ENCODE measurements at places on chromosomes 2 and 18. TPM values are rescaled to one million over a fixed set of nuclear protein-coding genes. Genes with fewer than 3 reads are reported as not detected.

Gene HRH4
- total RNA-seq, result not detected

Gene ADGRF3
- total RNA-seq, result 1.1 TPM

Gene IL1R2
- total RNA-seq, result not detected

Gene PPP1R7
- total RNA-seq, result 76.5 TPM

Gene FANCL
- 34.7 TPM for total RNA-seq

Gene HMSD
- total RNA-seq, result 58.1 TPM

Gene DAW1
- 1.2 TPM for total RNA-seq

Gene ITGB6
- total RNA-seq, result not detected

Gene SLC5A7
- total RNA-seq, result not detected

Gene MYL12B
- total RNA-seq, result 389 TPM

Gene CACNB4
- total RNA-seq, result not detected

Gene IL1F10
- not detected for total RNA-seq

Gene REEP1
- 4.8 TPM for total RNA-seq

Gene CASP10
- total RNA-seq, result 1.2 TPM

Gene GBX2
- total RNA-seq, result not detected

Gene CD8A
- not detected for total RNA-seq

Gene TLX2
- total RNA-seq, result not detected

All from A673 (cell line).